ENCODE measurements at places on chromosomes 6 and 20. TPM values are rescaled to one million over a fixed set of nuclear protein-coding genes. Genes with fewer than 3 reads are reported as not detected.

Gene TNNC2
- not detected for total RNA-seq

Gene SLC22A1
- total RNA-seq: 1.8 TPM

DNA sequence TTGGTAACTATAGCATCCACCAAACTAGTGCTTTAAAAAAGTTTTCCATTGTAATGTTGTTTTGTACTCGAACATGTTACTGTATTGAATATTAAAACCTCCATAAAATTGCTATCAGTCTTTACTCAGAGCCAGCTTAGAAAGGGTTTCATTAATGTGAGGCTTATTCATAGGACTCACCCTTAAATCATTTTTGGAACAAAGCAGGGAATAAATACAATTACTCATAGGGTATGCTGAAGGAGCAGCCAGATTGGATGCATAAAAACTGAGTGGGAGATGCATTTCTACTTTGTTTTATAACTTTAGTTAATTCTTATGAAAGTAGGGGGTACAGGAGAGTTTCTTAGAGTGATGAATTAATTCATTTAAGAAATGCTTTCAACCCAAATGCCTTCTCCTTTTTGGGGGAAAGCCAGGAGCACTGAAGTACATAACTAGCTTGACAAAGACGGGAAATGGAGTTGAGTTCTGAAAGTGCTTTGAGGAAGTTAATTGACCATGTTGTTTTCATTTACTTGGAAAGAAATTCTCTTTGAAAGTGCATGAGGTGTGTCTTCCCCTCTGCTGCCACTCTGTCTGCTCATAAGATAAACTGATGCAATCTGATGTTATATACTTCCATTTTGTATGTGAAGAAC lies 90.3 kb downstream of the RNF144B start:
- DNase-seq: peak; percentile 8

Gene MOCS1
- total RNA-seq: 19.5 TPM

DNA sequence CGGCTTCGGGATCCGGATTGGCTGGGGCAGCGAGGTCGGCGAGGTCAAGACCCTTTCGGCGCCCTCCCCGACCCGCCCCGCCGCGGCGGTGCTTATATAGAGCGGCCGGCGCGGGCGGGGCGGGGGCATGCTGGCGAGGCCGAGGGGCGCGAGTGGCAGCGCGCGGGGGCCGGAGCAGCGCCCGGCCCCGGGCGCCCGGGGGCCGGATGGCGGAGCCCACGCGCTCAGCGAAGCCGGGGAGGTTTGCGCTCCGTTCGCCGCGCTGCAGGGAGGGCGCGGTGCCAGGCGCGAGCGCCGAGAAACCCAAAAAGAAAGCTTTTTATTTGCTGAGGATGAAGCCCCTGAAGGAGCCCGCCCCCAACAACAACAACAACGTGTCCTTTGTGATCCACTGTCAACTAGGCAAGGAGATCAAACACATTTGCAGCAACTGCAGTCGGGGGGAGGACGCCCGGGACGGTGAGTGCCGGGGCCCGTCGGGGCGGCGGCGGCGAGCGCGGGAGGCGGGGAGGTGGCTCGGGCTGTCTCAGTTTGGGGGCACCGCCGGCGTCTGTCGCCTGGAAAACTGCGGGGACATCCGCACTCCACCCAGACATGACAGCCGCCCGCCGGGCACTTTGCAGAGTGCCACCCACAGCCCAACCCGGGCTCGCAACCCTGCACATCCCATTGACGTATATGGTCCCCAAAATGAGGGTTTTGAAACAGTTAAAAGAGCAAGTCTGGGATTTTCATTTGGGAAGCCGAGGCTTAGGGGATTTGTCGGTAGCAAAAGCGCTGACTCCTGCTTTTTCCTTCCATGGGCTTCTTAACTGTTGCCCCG lies 297.3 kb downstream of the PHACTR1 start:
- DNase-seq: peak; percentile 53

Gene SUPT3H
- 6.8 TPM for total RNA-seq

Gene TRIM39
- total RNA-seq: 14.2 TPM

Gene FAM209B
- total RNA-seq: 0.55 TPM

Gene CLVS2
- not detected for total RNA-seq

DNA sequence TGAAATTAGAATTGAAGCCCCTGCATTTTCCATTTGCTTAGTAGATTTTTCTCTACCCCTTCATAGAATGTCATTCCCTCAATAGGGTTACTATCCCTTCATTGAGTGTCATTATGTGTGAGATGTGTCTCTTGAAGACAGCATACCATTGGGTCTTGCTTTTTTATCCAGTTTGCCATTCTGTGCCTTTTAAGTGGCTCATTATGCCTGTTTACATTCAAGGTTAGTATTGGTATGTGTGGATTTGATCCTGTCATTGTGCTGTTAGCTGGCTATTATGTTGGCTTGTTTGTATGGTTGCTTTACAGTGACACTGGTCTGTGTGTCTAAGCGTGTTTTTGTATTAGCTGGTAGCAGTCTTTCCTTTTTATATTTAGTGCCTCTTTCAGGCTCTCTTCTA lies 25.7 kb upstream of the TCF21 start:
- DNase-seq: no peak

DNA sequence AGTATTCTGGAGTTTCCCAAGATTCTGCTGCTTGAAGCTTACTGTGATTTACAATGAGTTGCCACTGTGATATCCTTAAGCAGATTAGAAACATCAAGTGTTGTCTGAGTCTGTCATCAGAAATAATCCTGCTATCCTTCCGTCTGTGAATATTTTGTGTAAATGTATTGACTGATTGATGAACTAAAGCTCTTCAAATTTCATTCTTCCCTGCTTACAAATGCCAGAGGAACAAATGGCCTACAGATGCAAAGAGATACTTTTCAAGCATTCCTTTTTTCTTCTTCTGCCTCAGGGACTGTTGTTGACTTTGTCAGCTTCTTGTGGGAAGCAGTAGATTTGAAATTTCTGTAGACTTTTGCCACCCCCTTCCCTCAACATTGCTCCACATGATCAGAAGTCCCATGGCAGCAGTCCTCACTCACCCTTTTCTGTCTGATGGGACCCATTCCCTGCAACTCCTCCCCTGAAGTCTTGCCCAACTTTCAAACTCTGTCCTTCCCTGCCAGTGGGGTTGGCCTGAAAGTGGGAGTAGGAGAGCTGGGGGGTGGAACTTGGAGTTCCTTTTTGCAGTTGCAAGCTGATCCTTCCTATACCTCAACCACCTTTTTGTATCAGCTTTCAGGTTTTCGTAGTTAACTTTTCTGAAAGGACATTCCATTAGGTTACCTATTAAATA lies 38.5 kb upstream of the MLIP start:
- no peak for DNase-seq

DNA sequence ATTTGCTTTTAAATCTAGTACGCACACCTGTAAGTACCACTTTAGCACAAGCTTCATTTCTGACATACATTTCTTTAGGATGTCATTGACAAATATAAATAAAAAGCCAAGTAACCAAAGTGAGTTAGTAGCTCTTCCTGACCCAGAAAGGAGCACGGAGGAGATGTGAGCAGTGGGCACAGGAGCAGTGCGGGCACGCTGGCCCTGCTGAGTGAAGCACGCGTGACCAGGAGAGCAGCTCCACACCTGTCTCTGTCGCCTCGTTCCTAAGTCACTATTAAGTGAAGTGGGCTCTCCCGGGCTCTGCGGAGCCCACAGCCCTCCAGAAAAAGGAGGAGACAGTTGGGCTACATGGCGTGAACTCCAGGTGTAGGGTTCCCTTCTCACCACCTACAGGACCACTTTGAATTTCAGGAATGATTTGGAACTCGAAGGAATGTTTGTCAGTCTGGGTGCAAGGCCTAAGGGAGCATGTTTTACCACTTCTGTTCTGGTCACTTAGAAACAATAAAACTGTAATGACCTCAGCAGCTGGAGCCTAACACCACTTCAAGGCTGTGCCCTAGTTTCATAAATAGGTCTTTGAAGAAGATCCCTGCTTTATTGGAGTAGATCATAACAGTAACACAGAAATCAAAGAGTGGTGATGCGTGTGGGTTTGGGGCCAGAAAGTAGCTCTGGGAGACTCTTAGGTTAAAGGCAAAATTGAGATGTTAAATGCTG lies 95.9 kb downstream of the FAM120B start:
- DNase-seq: no peak

DNA sequence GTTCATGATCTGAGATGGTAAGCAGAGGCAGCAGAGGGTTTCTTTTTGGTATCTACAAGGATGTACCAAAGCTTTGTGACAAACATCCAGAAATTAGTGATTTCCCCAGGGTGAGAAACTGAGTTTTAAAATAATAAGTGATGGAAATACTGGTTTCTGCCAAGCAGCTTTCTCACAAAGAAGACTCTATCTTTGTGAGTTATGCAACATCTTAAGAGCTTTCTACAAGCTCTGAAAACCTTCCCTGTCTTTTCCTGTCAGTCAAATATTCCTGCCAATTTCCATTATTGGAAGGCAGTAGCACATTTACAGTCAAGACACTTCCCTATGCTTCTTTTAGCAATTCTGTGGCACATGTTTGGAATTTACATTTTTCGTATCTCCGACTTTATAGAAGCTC lies 264.7 kb upstream of the SPTLC3 start:
- no peak for DNase-seq

Gene AVP
- not detected for total RNA-seq

DNA sequence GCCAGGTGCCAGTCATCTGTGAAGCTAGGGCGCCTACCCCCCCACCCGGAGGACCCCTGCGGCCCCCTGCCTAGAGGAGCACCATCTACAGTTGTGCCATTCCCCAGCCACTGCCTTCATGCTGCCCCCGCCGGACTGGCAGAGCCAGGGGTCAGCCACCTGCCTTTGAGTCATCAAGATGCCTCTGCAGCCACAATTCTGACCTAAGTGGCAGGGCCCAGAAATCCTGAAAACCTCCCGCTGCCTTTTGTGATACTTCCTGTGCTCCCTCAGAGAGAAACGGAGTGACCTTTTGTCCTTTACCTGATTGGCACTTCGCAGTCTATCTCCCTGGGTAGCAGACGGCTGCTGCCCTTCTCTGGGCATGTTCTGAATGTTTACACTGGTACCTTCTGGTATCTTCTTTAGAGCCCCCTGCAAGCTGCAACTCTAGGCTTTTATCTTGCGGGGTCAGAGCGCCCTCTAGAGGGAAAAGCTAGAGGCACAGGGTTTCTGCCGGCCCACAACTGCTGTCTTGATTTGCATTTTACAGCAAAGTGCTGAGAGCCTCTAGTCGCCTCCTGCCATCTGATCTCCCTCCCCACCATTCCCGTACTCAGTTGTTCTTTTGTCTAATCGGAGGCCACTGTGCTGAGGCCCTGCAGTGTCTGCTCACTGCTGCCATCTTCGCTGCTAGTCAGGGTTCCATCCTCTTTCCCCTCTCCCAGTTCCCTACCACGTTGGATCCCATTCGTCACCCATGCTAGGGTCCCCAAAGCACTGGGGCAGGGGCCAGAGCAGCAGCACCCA lies 26.9 kb downstream of the SPATA2 start:
- peak; percentile 83 for DNase-seq

Gene FRS3
- total RNA-seq: 11.2 TPM

Gene CENPW
- 5.0 TPM for total RNA-seq

GRCh38 chr6:34791164-34791700 lies 651 bp upstream of the BLTP3A start:
- DNase-seq: no peak
